ENCODE measurements at places on chromosomes 12 and 14.

GRCh38 chr14:49959822-49960408, 67.0 kb downstream of the ARF6 start:
- no peak for DNase-seq

GRCh38 chr14:33103489-33103888, 164.8 kb downstream of the NPAS3 start:
- no peak for DNase-seq

GRCh38 chr12:4215229-4216186, 58.1 kb upstream of the CCND2 start:
- peak; percentile 66 for DNase-seq

- peak; percentile 69 for DNase-seq
Observed at GRCh38 chr12:49358483-49359141, 8.7 kb upstream of the SPATS2 start.

Data from urothelium cell line (cell line).